8988T (cell line): ENCODE measurements at places on chromosomes 3 and 15.
A peak's percentile ranks its signal among the peaks of the same experiment; 100 is the strongest.

- DNase-seq = no peak
Measured at GRCh38 chr3:72086743-72087087, 301.8 kb upstream of the PROK2 start.

GRCh38 chr15:84761607-84762131 lies 13.3 kb downstream of the ZNF592 start:
- no peak for DNase-seq

GRCh38 chr3:11085093-11085840 lies 69.0 kb upstream of the HRH1 start:
- no peak for DNase-seq

DNA sequence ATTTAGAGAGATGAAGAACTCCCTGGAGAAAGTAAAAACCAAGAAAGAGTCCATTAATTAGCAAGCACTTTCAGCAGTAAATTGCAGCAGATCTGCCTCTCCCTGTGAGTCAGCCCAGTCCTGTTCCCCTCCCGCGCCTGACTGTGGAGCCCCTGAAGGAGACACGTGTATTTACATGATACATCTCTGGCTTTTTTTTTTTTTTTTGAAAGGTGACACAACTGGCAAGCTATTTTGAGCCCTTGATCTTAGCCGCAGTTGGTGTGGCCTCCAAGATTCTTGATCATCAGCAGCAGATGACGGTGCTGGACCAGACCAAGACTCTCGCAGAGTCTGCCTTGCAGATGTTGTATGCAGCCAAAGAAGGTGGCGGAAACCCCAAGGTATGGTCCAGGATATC lies 271.8 kb upstream of the TPM1 start:
- DNase-seq = no peak

GRCh38 chr15:81807186-81807585 lies 238.6 kb downstream of the MEX3B start:
- no peak for DNase-seq

GRCh38 chr3:14532691-14533456 lies 7.3 kb downstream of the GRIP2 start:
- peak; percentile 74 for DNase-seq

DNA sequence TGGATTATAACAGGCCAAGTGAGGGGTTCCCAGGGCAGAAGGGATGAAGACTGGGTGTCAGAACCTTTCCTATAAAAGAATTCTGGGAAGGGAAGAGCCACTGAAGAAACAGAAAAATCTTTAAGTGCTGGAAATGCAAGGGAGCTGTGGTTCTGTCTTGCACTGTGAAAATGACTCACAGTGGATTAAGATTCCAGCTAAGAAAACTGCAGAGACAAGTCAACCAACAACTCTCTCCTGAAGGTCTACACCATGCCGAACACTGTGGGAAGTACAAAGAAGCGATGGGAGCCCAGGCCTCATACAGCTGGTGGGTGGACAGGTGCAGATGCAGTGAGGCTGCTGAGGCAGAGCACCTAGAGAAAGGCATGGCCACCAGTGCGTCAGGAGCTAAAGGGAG lies 27.7 kb downstream of the ZDHHC3 start:
- DNase-seq = no peak

GRCh38 chr3:140167600-140168281 lies 232.8 kb downstream of the CLSTN2 start:
- no peak for DNase-seq

GRCh38 chr3:172303941-172304558 lies 144.2 kb downstream of the GHSR start:
- no peak for DNase-seq

- DNase-seq = no peak
Measured at GRCh38 chr3:48599509-48600285, 4.6 kb upstream of the COL7A1 start.

DNA sequence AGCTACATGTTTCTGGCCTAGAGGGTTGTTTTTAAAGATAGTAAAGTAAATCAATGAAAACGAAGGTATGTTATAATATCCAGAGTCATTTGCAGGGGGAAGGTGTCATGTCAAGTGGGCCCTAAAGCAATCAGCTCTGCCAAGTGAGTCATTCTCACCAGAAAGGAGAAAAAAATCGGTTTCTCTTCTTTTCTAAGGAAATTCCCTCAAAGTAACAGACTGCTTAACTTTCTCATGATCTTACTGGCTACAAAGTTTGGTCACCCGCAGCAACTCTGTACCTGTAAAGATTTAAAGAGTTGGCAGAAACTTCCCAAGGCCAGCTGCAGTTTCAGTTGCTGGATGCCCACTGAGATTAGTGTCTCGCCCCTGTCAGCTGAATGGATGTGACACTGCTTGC lies 5.5 kb upstream of the FSIP1 start:
- DNase-seq = no peak

GRCh38 chr3:127550468-127551157 lies 39.9 kb downstream of the TPRA1 start:
- DNase-seq = no peak

DNA sequence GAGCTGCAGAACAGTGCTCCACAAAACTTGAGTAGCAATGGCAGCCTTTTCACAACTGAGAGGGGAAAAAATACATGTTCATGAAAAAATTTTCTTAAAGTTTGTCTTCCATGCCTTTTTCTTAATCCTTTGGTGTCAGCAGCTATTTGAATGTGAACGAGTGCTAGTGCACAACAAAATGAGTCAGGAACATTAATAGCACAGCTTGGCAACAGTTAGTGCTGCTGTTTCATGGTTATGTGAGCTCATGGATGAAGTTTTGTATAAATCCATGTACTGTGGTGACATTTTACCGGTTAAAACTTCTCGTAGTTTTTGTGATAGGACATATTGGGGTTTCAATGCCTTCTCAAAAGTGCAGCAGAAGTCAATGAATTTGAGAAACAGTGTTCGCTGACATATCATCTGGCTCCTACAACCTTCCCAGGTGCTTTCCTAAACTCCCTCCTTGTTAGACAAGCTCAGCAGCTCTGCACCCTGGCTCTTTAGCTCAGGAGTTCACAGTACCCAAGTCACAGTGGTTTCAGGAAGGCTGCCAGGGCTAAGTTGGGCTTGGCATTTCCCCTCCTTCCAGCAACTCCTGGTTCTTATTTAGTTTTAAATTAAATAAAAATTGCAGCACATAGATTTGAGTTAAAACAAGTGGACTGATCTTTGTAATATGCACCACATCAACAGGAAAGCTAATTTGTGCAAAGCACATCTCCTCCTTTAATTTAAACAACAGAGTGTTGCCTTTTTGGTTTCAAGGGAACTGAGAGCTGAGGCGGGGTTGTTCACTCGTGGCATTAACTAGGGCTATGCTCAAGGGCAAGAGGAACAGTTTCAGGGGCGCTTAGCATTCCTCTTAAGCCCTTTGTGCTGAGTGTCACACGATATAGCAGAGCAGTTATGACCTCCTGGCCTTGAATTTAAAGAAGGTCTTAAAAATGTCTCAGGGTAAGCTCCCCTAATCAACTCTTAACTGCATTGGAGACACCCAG lies 362.8 kb downstream of the CHST2 start:
- DNase-seq = no peak

- no peak for DNase-seq
Measured at GRCh38 chr3:33364531-33365128, 75.6 kb downstream of the UBP1 start.

- DNase-seq = no peak
Measured at GRCh38 chr3:108826309-108827187, 4.0 kb downstream of the TRAT1 start.

- DNase-seq = no peak
Measured at GRCh38 chr15:31106495-31107300, 5.2 kb upstream of the TRPM1 start.

GRCh38 chr3:105626739-105627138 lies 242.1 kb downstream of the CBLB start:
- DNase-seq = no peak

- no peak for DNase-seq
Measured at GRCh38 chr3:16239780-16240179, 25.0 kb downstream of the DPH3 start.

DNA sequence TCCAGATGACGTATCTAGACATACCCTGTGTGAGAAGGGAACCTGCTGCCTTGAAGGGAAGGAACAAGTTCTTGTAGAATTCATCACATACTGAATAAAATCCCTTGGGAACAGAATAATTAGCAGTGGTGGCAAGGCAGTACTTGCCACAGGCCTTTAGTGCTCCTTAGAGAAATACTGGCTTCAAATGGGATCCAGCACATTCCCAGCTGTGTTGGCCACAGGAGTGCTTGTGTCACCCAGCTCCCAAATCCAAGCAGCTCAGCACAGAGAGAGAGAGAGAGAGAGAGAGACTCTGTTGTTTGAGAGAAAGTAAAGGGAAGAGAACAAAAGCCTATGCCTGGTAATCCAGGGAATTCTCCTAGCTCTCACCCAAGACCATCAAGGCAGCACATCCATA lies 969.0 kb upstream of the ALCAM start:
- no peak for DNase-seq

GRCh38 chr3:119786409-119786808 lies 4.5 kb downstream of the NR1I2 start:
- no peak for DNase-seq

- no peak for DNase-seq
Measured at GRCh38 chr3:13288732-13289718, 131.1 kb downstream of the NUP210 start.

DNA sequence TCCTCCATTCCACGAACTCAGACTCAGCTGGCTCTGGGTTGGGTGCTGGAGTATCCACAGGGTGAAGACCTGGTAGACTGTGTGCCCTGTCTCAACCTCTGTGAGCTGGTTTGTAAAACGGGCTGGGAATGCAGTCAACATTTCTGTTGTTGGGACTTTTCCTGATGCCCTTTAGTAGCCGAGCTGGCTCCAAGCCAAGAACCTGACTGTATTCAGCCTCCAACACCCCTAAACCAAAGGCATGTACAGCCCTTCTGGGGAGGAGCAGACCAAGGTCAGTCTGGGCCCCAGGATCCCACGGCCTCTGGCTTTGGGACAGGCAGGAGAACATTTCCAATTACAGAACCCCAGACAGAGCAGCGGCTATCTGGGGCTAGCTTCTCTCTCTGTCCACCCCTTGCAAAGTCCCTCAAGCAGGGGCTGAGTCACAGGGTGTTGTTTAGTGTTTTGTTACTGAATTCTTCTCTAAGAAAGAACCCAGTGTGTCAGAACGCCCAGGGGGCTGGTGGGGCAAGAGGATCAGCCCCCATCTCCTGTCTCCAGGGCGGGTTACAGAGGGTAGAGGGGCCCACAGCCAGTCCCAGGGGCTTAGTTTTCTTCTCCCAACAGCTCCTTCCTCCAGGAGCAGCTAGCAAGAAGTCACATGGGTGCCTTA lies 56.8 kb upstream of the SLC6A6 start:
- no peak for DNase-seq

- no peak for DNase-seq
Measured at GRCh38 chr3:14899993-14900618, 47.3 kb upstream of the NR2C2 start.

- no peak for DNase-seq
Measured at GRCh38 chr15:72570059-72570458, 84.4 kb upstream of the GOLGA6B start.

DNA sequence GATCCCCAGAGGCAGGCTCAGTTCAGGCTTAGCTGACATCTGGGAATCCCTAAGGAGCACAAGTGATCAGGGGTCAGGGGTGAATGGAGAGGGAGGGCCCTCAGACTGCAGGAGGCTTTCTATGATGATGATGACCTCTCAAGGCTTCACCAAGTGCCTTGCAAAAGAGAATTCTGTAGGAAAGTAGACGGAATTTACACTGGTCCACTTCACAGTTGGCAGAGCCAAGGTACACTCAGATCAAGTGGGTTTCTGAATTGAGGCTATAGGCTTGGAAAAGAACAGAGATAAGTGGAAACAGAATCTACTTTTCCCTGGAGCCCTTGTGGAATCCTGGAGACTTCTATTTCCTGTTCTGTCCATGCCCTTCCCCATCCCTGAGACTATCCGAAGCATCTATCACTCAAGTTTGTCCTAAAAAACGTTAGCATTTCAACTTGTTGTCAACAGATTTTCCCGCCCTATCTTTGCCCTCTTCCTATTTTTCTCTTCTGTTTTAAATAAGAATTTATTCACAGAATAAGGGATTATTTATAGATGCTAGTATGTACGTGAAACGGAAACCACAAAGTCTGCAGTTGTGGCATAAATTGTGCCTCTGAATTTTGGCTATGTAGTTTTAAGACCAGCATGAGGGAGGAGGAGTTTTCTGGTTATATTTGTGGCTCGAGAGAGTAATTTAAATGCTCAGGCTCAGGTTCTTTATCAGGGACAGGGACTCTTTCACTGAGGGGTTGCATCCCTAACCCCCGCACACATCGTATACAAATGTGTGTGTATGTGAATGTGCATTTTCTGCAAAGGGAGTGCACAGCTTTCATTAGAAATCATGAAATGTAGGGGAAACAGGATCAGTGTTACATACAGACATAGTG lies 12.8 kb downstream of the GCSAM start:
- DNase-seq = no peak
